ENCODE measurements at places on chromosomes 1 and 21. TPM values are rescaled to one million over a fixed set of nuclear protein-coding genes. Genes with fewer than 3 reads are reported as not detected.

The YY1AP1 gene
- 23.9 TPM for polyA plus RNA-seq

DNA sequence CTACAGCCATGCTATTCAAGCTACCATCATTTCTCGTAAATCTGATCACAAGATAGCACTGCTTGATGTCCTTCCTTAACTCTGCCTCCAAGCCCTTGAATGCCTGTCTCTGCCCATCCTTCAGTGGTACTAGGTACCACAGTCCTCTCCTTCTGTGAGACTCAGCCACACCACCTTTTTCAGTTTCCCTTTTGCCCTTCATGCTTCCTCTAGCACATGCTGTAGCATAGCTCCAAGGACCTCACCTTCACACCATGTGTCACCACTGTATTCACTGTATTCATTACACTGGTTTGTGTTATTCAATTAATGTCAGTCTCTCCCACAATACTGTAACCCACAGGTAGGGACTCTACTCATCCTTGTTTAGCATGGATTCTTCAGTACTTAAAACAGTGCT lies 8.0 kb upstream of the TP53BP2 start:
- DNase-seq, result no peak

- DNase-seq, result no peak
Observed at GRCh38 chr1:202616355-202616915, 93.8 kb downstream of the SYT2 start.

GRCh38 chr1:96510911-96511310 lies 210.7 kb upstream of the PTBP2 start:
- no peak for DNase-seq

DNA sequence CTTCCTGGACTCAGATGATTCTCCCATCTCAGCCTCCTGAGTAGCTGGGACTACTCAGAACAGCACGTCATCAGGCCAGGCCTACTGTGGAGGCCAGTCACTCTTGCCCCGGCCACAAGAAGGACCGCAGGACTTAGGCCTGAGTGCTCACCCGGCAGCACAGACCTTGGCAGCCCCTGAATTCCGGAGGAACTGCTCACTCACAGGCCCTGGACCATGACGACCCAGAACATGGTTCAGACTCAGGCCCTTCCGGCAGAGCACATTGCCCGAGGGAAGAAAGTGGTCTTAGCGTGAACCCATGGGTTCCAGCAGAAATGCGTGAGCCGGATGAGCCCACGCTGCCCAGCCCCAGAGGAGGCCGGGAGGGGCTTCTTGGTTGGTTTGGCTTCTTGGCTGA lies 177.3 kb upstream of the TMEM51 start:
- no peak for DNase-seq

Data from heart left ventricle (tissue), 16 donors.